ENCODE measurements at places on chromosomes 3 and 15.

DNA sequence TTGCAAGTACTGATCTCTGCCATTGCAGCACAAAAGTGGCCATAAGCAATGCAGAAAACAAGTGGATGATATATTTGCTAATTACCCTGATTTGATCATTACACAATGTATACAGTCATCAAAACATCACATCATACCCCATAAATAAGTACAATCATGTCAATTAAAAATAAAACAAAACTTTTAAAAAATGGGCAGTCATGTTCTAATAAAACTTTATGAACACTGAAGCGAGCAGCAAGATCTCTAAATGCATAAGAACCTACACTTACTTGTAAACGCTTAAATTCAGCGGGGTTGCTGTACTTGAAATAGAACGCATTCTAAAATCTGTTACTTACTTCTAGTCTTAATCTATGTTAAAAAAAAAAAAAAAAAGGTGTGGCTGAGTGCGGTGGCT lies 73.4 kb downstream of the AQR start:
- no peak for DNase-seq

GRCh38 chr15:88029696-88030095 lies 226.8 kb downstream of the NTRK3 start:
- DNase-seq: no peak

- no peak for DNase-seq
Measured at GRCh38 chr3:71310359-71310979, 273.1 kb downstream of the FOXP1 start.

DNA sequence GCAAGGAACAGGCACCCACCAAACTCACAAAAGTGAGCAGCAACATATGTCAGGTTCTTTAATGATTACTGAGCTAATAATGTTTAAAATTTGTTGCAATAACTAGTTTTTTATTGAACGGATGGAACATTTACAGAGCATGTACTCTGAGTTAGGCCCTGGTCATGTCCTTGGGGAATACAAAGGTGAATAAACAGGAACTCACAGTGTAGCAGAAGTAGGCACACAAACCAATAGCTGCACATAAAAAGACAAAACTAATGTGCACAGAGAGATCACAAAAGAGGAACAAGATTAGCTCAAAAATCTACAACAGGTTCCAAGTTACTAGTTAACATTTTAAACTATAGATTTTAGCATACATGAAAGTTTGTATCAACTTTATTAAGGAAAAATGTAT lies 505.3 kb upstream of the PPP2R3A start:
- DNase-seq: no peak

DNA sequence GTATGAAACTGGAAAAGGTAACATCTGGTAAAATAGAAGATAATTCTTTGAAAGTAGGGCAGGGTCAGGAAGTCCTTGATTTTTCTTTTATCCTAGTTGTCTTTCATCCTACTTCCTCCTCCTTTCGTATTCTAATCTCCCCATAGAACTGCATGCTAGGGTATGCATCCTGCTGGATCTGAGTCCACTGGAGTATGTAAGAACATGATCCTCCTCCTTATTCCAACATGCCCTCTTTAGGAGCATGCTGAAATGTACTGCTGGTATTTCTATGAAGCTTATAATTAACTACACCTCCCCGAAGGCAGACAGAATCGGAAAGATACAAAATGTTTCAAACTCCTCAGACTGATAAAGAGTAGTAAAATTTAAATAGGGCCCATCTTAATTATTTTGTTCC lies 493.8 kb downstream of the AGBL1 start:
- DNase-seq: no peak

DNA sequence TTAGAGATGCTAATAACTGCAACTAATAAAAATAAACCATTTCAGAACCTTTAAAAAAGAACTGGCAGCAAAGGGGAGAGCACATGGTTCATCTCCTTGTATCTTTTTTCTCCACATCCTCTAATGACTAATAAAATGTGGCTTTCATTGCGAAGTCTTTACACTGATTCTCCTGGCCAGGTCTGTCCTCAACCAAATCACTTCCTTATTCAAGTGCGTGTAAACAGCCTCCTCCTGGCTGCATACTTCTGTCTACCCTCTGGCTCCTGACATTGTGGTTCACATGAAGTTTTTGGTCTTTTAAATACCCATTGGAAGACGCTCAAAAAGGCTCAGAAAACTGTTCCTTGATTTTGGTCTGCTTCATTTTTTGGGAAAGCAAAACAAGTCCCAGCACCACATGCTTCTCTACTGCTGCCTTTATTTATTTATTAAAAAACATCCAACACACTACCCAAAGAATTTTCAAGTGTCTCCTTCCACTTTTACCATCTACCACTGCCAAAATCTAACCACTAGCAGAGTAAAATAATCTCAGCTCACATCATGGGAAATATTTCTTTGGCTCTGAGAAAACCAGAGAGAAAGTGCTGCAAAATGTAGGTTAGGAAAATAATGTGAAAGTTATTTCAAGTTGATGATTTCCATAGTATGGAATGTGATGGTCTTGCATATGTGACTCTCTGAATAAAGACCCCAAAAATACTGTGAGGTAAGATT lies 85.1 kb downstream of the EFL1 start:
- DNase-seq: no peak

DNA sequence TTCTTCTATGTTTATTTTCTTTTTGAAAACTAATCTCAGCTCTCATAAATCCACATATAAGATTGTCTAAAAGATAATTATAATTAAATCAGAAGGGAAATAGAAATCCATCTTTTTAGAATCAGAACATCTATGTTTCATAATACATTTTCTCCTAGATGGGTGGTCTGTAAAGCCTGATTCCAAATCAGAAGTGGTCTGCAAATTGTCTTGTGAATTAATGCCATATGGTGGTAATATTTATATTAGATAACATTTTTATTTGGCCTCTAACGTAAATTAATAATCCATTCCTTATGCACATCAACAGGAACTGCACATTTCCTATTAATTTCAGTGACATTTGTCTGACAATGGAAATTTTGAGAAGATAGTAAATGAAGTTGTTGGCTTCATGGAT lies 52.8 kb upstream of the TBC1D5 start:
- DNase-seq: no peak

DNA sequence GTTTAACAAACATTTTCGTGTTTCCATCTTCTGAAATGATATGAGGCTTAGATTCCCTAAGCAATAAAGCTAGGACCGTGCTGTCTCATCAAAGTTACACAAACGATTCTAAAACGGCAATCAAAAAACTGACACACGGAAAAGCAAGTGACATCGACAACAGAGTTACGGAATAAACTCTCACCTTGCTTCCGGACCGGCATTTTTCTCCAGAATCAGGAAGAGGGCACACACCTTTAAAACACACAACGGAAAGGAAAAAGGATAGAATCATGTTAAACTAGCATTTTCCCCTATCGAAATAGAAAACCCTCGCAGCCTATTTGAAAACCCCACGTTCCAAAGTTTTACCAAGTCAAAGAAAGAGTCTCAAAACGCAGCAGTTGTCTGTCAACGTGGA lies 1.4 kb downstream of the DLG1 start:
- DNase-seq: no peak

- no peak for DNase-seq
Measured at GRCh38 chr15:71443538-71443937, 328.3 kb downstream of the THSD4 start.

- no peak for DNase-seq
Measured at GRCh38 chr3:48565591-48566400, 2.2 kb upstream of the UCN2 start.

DNA sequence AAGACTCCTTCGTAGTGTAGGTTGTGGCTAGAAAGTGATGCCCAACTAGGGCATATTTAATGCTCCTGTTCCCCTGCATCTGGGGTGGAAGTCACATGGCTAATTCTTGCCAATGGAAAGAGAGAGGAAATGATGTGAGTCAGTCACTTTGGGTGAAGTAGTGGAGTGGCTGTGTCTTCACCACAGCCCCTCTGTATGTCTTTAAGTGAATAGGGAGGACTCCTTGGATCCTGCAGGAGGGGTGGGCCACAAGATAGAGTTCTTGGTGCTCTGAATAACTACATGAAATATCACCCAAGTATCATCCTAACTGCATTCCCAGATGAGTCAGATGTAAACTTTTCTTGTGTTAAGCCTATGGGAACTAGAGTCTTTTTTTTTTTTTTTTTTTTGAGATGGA lies 17.8 kb upstream of the MB21D2 start:
- DNase-seq: no peak

DNA sequence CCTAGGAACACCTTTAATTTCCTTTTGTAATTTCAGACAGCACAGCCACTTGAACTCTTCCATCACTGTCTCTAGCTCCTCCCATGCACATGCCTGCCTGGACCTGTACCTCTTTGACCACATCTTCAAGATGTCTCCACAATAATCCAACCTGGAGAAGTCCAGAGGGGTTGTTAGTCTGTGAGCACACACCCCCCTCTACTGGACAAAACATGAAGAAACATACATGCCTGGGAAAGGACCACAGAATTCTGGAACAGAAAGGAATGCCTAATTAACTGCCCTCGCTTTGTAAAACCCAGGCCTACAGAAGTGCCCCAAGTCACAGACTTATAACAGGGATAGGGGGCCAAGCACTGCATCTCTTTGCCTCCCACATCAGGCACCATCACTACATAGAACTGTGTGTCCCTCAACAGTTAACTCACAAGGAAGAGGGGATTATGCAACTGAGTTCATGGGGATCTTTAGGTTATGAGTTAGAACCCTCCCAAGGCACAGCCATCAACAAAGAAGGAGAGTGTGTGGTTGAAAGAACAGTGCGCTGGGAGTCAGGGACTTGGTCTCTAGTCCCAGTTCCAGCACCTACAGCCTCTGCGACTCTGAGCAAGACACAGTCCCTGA lies 61.7 kb downstream of the FMN1 start:
- peak; percentile 66 for DNase-seq

- DNase-seq: no peak
Measured at GRCh38 chr3:115928376-115928775, 305.1 kb downstream of the GAP43 start.

GRCh38 chr15:26421065-26421464 lies 351.8 kb downstream of the GABRB3 start:
- DNase-seq: no peak

- no peak for DNase-seq
Measured at GRCh38 chr15:55221090-55222011, 24.6 kb upstream of the RSL24D1 start.

DNA sequence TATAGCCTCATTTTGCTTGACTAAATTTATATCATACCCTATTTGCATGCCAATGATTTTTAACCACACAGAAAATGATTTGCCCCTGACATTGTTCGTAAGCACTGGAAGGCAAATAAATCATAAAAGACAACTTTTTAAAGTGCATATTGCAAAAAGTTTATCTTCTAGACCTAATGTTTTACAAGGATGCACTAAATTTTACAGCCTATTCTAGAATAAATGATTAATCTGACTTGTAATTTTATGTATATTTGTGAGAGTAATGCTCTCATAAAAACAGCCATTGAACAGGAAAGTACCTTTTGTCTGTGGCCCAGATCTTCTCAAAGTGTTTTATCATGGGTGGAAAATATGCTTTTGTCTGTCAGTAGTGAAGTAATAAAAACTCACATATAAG lies 546.6 kb downstream of the EPHA3 start:
- DNase-seq: no peak

All from NCI-H187 (cell line).